Hematopoietic multipotent progenitor cell (in vitro differentiated cells): ENCODE measurements at places on chromosomes 11 and 22.
A peak's percentile ranks its signal among the peaks of the same experiment; 100 is the strongest.

DNA sequence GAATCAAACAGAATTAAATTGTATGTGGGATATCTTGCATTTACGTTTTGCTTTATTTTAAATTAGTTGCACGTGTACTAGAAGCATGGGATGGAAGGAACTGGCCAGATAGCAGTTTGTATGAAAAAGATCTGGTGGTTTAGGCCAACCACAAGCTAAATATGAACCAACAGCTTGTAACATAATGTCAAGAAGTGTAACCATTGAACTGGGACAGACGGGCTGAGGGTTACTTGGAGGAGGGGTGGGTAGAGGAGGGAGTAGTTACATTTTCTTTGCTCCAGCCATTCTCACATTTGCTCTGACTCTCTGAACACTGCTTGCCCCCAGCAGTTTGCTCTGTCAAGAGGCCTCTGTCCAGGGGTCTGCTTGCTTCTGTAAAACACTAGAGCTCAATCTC, 31.7 kb upstream of the CXCR5 start:
- DNase-seq: no peak

DNA sequence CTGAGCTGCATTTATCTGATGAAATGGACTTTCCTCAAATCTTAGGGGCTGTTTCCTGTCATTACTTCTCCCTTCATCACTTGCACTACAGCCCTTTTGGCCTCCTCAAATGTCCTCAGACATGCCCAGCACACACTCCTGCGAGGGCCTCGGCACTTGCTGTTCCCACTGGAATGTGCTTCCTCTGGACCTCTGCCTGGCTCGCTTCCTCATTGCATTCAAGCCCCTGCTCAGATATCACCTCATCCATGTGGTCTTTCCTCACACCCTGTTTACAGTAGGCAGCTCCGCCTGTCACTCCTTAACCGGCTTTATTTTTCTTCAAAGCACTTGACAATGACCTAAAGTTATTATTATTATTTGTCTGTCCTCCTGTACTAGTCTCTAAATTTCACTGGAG, 9.0 kb downstream of the NAT10 start:
- no peak for DNase-seq

DNA sequence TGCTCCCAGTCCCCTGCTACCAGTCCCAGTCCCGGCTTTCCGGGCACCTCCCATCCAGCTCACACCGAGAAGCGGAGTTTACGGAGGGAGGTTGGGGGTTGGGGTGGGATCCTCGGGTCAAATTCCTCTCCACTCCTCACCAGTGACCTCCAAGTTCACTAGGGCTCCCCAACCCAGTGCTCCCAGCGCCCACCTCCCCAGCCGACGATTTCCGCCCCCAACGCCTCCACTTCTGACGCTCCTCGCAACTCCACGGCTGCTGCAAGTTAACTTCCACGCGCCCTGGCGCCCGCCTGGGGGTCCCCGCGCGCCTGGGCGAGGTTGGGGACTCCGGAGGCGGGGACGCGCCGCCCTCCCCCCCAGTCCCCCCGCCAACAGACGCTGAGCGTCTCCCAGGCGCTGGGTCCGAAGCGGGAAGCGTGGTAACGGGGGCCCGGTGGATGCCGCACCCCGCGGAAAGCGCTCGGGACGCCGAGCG, 526 bp downstream of the TPST2 start:
- DNase-seq: no peak

DNA sequence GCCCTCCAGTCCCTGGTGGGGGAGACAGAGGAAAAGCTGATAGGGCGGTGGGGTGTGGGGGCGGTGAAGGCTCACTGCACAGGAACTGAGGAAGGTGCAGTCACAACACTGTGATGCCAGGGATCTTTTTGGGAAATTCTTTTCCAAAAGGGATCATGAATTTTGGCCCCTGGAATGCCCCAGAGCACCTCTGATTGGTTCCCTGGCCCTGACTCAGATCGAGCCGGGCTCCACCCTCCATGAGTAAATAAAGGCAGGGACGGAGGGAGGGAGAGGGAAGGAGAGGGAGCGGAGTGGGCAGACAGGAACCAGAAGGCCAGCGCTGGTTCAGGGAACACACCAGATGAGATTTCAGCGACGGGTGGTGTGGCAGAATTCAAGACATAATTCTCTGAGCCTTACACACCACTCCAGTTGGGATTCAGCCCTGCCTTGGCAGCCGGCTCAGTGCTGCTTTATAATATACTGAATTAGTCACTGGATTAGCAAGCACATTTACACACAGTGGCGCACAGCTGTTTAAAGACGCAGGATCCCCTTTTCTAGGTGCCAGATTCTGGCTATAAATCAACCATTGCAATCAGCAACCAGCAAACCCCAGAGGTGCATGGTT, 80.3 kb downstream of the ETS1 start:
- DNase-seq: peak; percentile 82

DNA sequence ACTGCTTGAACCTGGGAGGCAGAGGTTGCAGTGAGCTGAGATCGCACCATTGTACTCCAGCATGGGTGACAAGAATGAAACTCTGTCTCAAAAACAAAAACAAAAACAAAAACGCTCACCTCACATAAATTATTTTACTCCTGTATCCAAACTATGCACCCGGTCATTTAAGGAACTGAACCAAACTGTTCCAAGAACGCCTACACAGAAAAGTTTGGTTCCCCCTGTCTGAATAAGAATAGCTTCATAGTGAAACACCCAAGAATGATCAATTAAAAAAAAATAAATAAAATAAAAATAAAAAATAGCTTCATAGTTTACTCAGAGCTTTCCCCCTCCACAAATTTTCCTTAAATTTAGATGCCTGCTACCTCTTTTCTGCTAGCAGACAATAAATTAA, 13.7 kb downstream of the NUP98 start:
- no peak for DNase-seq

- no peak for DNase-seq
These were observed 1.0 kb downstream of the CCDC86 start for GRCh38 chr11:60842668-60843600.
